ENCODE measurements at places on chromosomes 11 and 22.

DNA sequence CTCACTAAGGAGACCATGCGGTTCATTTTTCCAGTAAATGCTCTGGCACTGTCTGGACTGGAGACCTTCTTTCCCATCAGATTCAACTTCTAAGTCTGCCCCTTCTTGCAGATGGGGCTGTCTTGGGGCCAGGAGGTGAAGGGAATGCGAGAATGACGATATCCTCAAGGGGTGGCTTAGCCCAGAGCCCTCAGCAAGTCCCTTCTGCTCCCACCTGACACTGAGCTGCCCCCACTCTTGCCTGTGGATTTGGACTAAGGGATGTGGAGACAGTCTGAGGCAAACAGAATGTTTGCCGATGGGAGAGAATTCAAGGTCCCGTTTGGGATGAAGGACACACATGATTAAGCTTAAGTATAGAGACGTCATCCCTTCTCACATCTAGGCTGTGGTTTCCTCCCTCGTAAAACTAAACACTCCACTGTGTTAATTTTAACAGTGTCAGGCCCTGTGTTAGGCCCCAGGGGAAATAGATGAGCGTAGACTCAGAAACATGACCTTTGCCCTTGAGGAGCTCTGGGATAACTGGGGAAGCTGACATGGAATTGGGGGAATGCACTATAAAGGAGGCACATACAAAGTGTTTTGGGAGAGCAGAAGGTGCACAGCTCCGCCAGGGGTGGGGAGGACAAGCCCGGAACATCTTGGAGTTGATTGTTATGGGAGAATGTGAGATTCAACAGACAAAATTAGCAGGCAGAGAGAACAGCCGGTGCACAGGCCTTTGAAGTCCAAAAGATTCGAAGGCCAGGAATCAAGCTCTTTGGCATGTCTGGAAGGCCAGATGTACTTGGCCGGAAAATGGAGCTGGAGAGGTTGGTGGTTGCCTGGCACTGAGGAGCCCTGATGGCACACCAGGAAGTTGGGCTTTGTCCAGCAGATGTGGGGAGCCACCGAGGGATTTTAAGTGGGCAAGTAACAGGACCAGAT, 71.6 kb downstream of the ST3GAL4 start:
- DNase-seq = no peak

DNA sequence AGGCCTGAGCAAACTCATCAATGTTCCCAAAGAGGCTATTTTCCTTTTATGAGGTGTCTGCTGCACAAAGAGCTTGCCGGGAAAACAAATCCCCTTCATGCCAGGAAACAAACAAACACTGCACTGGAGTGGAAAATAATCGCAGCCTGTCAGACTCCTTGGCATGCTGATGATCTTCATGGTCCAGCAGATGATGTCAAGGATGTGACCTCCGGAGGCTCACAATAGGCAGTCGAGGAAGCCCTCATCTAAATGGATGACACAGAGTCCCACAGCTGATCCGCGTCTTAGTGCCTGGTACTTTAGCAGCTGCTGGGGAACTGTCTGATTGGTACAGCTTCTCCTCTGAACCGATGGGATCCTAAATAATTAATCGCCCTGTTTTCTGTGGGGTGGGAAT, 187.6 kb downstream of the TENM4 start:
- no peak for DNase-seq

- peak; percentile 66 for DNase-seq
These were observed 39.0 kb downstream of the GRAMD1B start for GRCh38 chr11:123469089-123469488.

GRCh38 chr11:72842653-72843330, 28.6 kb downstream of the ATG16L2 start:
- peak; percentile 41 for DNase-seq

DNA sequence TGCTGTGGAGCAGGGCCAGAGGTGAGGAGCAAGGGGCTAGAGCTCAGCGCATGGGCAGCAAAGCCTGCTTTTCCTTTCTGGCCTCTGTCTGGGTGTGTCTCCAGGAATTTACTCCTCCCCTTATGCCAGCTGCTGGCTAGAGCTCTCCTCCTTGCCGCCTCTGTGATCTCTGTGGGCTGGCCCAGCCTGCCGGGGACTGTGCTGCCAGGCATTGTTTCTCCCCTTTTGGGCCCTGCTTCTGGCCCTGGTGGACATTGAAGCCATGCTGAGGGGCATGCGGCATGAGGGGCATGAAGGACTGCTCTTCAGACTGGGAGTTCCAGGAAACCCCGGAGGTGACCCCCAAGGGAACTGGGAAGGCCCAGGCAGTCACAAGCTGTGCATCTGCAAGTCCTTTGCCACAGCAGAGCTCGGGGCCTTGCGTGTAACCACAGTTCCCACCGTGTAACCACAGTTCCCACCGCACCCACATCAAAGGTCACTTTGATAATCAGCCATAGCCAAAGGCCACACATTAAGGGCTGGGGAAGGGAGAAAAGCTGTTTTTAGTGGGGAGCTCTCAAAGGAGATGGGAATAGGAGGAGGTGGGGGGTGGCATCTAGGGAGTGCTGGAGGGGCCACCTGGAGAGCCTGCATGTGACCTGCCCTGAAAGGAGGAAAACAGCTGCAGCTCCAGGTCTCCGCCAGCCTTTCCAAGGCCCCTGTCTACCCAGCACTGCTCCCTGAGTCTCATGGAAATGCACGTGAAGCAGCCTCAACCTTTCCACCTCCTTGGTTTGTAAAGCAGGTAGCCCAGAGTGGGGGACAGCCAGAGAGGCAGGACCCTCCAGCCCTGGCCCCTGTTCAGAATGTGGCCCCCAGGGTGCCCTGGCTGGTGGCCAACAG, 62.3 kb downstream of the PPFIBP2 start:
- no peak for DNase-seq

DNA sequence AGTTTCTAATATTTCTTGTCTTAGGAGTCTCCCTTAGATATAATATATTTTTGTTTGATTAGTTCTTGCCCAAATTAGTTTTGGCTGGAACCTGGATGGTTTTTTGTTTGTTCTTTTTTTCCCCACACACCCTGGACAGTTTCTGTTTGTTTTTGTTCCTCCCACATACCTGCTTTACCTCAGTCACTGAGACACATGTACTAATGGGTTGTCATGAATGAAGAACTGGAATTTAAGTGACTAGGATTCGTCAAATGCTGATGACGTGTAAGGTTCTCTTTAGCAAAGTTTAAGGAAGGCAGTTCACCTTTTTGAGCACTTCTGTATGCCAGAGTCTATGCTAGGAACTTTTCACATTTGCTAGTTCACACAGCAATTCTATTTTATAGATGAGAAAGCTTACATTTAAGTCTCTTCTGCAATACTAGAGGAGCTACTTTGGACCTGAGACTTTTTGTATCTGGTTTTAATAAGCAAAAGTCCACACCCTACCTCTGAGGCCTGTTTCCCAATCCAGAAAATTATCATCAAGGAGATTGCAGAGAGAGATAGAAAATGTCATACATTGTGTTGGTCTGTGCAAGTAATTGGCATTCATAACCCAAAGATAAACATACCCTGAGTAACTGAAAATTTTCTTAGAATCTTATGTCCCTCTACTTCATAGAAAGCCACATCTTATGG, 86.7 kb upstream of the RAB1B start:
- no peak for DNase-seq

DNA sequence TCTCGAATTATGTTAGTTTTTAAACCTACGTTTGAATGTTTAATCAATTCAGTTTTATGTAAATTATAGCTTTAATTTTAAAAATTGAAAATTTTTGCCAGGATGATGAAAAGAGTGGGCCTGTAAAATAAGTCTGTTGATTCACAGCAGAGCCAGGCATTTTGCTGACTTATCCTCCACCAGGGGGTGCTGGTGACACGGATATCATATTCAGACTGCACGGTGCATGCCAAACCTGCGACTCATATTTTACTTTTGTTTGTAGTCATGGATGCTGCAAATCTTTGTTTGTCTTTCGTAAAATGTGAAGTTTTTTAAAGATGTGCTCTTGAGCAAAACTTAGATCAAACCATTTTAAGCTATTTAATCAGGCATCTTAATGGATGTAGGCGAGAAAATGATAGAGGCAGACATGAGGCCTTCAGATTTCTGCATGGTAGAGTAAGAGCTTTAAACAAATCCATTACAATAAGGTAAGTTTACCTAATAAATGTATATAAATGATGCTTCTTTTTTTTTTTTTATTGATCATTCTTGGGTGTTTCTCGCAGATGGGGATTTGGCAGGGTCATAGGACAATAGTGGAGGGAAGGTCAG, 3.6 kb upstream of the OR8B3 start:
- DNase-seq = peak; percentile 43

DNA sequence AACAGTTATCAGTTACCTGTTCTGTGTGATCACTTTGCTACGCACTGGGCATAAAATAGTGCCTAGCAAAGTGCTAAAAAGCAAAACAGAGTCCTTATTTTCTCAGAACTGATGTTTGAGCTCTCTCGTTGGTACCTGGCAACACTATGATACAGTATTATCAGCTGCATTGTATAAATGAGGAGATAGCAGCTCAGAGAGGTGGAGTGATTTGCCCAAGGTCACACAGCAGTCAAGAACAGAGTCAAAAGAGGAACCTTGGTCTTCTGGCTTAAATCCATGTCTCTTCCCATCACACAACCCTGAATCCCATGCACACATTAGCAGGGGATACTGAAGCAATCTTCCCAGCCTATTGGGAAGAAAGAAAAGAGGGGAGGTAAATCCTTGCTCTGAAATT, 580.5 kb downstream of the SOX6 start:
- no peak for DNase-seq

DNA sequence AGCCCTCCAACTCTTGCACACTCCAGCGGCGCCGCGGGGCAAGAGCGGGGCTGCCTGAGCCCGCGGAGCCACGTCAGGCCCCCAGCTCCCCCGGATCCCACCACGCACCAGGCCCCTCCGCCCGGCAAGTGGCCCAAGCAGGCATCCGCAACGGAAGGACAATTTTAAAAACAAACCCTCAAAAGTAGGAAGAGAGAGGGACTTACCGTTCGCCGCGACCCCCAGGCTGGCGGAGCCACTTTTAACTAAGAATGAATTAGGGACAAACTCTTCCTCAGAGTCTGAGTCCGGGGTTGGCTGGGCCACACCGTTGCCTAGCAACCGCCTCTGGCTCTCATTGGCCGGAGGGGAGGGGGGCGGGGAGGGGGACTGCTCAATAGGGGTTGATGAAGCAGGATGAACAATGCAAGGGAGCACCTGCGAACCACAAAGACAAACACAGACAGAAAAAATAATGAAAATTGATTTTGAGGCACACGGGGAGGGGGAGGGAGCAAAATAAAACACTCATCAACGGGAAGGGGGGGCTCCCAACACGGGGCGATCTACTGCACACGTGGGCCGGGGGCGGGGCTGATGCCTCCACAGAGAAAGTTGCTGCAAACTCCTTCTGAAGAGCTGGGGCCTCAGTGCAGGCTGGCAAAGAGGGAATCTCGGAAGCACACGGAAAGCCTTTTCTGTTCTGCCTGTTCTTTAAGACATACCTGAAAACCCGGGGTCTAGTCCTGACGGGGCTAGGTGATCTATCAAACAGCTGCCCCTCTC, 387.5 kb upstream of the NARS2 start:
- no peak for DNase-seq

DNA sequence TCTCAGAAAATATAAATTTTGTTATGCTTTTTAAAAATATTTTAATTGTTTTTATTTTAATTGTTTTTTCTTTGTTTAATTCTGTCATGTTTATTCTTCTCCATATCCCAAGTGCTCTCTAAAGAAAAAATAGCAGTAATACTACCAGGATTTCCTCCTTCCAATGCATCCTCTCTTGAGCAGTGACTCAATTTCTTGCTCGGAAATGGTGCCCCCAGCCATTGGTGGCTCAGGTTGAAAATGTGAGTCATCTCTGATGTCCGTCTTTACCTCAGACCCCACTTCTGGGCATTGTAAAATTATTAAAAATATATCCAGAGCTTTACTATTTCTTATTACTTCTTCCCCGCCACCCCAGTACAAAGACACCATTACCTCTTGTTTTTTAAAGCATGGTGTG, 898.5 kb downstream of the METTL15 start:
- DNase-seq = no peak

DNA sequence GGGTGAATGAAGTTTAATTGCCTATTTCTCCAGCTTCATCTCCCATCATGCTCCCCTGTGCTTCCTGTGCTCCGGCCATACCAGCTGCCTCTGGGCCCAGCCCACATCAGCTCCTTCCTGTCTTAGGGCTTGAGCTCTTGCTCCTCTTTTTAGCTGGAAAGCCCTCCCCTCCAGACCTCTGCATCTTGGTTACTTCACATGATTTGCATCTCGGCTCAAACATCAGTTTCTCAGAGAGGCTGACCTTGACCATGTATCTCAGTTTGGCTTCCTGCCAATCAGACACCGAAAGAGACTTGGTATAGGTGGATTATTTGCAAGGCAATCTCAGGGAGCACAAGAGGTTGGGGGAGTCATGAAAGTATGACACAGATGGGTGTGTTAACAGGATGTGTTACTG, 73.2 kb upstream of the TIMP3 start:
- no peak for DNase-seq

DNA sequence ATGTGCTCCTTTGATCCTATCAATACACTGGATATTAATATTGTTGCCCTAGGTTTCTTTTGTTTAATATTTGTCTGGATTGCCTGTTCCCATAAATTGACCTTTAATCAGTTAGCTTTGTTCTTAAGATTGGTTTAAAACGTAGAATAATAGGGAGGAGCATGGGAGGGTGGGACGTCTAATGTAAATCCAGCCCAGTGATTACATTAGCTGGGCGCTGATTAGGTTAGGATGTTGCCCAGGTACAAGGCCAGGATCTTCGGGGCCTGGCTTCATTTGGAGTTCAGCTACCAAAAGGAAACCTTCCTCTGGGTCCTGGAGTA, at the start of gene SRSF8:
Gene SRSF8, plus strand, starts transcription at position 204 of the 323 bp plus-strand sequence. CDS start 308 bp downstream, outside the sequence.
- no peak for DNase-seq

- DNase-seq = no peak
These were observed 367.3 kb downstream of the OPCML start for GRCh38 chr11:133164986-133165385.

- DNase-seq = peak; percentile 66
These were observed 42.1 kb upstream of the ISX start for GRCh38 chr22:35023692-35024363.

DNA sequence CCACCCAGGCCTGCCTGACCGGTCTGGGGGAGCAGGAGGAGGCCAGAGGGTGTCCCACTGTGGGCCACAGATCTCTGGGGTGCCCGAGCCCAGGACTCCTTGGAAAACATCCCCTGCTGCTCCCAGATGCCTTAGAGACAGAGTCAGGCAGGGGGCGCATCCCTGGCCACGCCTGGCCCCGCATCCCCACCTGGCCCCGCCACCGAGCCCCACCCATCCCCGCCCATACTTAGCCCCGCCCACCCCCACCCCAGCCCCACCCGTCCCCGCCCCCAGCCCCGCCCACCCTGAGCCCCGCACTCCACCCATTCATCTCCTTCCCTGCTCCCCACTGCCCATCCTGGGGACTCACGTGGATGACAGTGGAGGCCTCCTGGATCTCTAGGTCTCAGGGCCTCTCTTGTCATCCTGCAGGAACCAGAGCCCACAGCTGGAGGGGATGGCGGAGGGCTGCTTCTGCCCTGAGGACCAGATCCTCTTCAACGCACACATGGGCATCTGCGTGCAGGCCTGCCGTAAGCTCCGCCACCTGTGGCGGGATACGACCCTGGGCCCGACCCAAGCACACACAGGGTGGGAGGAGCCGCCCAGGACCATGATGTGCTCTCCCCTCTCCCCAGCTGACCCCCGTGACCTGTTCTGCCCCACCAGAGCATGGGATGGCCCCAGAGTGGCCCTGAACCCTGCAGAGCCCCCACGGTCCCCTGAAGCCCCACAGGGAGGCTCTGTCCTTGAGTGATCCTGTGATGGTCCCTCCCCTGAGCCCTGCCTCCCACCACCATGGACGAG, 33.6 kb downstream of the MUC5B start:
- DNase-seq = no peak
